Activated CD4-positive, alpha-beta T cell treated with anti-CD3 and anti-CD28 coated beads, Interleukin-2, amount 50 U/mL, for 4 hours (primary cell): ENCODE measurements at places on chromosomes 12 and 14.

GRCh38 chr14:105471823-105472485, 2.7 kb upstream of the CRIP2 start:
- no peak for DNase-seq

GRCh38 chr12:59472273-59472672, 123.6 kb upstream of the SLC16A7 start:
- DNase-seq: no peak

DNA sequence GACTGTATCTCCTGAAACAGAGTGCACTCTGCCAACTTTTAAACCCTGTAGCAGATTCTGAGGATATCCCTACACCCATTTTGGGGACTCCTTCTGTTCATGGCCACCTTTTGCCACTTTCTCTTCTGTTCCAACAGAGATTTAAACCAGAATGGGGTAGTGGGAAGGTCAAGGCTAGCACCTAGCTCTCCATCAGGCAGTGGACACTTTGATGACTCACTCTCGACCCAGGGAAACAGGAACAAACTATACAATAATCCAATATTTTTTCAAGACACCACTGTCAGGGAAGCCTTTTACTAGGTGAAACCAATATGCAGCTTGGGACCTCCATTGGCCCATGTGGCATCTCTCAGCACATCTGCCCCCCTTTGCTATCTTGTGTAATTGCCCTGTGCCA, 103.6 kb downstream of the DAAM1 start:
- DNase-seq: no peak

DNA sequence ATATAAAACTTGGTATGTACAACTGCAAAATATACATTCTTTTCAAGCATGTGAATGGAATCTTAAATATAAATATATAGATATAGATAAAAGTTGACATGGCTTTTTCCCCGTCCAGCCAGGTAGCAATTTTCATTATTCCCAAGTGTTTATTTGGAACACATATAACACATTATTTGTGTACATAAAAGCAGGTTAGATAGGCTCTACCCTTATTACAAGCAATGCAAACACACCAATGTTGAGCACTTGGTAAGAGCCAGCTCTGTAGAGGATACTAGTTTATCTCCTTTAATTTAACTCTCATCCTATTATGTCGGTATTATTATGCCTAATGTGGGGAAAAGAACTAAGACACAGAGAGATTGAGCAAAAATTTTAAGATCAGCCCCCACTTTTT, 7.0 kb upstream of the INSM2 start:
- no peak for DNase-seq

GRCh38 chr14:76514213-76514998, 138.5 kb downstream of the ESRRB start:
- DNase-seq: no peak

DNA sequence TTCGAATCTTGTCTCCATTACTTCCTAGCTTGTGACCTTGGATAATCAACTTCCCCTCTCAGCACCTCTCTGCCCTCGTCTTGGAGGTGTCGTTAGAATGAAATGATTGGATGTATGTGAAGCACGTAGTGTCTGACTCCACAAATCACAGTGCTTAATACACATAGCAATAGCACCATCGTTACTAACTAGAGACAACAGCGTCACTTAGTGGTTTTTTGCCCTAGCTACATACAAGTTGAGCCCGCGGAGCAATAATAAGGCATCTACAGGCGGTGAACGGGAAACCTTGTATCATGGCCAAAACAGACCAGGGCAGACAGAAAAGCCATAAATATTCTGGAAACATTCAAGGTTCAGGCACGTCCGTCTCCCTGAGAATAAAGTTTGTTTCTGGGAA, 154.9 kb downstream of the ASCL4 start:
- DNase-seq: no peak

- no peak for DNase-seq
Observed at GRCh38 chr12:28164644-28165275, 25.5 kb upstream of the CCDC91 start.

- DNase-seq: no peak
Observed at GRCh38 chr14:26963711-26964110, 365.9 kb upstream of the NOVA1 start.

DNA sequence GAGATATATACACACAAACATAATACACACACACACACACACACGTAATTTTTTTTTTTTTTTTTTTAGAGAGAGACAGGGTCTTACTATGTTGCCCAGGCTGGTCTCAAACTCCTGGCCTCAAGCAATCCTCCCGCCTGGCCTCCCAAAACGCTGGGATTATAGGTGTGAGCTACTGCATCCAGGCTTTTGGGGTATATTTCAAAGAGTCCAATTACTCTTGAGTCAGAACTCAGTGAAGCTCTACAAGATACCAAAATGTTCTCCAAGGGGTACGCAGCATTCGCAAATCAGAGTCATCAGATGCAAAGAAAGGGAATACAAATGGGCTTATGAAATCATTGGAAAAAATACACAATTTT, 54.0 kb downstream of the PHLDA1 start:
- DNase-seq: no peak

GRCh38 chr14:93943052-93943451, 15.9 kb downstream of the FAM181A start:
- no peak for DNase-seq

DNA sequence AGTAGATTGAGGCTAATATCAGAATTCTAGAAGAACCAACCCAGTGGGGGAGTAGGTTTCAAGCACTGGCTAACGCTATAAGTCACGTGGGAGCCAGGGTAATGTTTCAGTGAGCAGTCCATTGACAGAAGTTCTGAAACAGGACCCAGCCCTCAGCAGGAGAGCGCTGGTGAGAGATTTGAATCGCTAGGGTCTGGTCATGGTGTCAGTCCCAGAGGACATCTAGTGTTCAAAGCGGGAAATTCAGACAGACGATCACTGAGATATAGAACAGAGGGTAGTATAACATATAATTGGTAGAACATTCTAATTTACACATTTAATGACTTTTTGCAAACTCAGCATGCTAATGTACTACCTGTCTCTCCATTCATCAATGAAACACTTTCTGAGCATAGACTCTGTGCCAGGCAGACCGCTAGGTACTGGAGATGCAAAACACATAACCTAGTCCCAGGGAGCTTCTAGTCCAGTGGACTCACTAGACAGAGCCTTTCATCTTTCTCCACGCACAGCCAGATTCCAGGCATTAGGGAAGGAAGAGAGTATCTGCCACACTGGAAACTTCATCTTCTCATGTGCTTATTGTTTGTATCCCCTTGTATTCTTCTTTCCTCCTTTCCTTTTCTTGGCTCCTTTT, 35.4 kb upstream of the RNASE3 start:
- peak; percentile 7 for DNase-seq
